ENCODE measurements at places on chromosomes 11 and 22.

GRCh38 chr11:39651857-39652461, 1807.5 kb downstream of the LRRC4C start:
- no peak for DNase-seq

DNA sequence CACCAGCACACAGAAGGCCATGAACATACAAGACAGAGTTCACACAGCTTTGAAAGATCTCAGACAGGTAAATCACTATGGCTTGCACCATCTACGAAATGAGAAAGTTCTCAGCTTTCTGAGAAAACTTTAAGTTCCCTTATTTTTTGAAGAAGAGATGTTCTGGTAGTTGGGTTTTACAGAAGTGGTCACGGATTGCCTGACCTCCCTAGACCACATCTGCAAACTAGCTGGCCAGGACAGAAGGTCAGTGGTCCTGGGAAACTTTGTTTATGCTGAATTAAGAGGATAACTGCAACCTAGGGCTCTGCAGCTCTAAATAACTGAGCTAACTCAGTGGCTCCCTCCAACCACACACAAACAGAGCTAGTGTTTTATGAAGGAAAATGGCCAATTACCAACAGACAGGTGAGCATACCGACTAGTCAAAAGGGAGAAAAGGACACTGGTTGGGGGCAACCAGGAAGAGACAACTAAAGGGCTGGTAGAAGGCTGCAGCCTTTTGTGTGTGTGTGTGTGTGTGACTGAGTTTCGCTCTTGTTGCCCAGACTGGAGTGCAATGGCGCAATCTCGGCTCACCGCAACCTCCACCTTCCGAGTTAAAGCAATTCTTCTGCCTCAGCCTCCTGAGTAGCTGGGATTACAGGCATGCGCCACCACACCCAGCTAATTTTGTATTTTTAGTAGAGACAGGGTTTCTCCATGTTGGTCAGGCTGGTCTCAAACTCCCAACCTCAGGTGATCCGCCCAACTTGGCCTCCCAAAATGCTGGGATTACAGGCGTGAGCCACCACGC, 8.5 kb upstream of the SCN2B start:
- DNase-seq = no peak

- no peak for DNase-seq
Measured at GRCh38 chr11:17613983-17614382, 66.9 kb downstream of the OTOG start.

GRCh38 chr22:37483050-37483449, 3.1 kb downstream of the MFNG start:
- no peak for DNase-seq

GRCh38 chr11:72378704-72379383, 55.5 kb downstream of the CLPB start:
- DNase-seq = peak; percentile 56

GRCh38 chr11:36013950-36014897, 70.4 kb downstream of the LDLRAD3 start:
- no peak for DNase-seq

DNA sequence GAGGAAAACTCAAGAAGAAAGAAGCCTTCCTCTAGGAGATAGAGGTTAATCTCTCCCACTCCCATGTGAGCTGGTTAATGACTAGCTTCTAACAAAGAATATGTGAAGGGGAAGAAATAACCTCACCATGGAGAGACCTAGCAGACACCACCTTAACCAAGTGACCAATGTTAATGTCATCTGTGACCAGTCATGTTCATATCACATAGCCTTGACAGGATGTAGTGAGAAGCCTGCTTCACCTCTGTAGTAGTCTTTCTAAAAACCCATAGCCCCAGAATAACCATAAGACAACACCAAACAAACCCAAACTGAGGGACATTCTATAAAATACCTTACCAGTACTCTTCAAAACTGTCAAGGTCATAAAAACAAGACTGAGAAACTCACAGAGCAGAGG, 21.5 kb upstream of the POU2AF1 start:
- DNase-seq = no peak
